ENCODE measurements at places on chromosomes 6 and 20.

- DNase-seq = no peak
Observed at GRCh38 chr20:44835116-44835515, 24.8 kb upstream of the RIMS4 start.

DNA sequence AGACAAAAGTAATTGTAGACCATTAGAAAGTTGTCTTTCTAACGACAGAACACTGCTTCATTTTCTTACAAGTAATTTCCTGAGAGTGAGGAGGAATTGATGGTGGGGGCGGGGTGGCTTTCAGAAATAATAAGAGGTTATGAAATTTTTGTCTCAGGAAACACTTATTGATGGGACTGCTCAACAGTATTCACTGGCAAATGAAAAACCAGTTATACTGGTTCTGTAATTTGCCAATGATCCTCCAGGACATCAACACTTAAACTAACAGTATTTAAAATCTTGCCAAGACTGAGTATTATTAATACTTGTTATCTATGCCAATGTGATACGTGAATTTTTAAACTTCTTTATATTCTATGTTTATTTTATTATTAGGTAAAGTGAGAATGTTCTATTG is 41.8 kb upstream of the FUT9 start:
- DNase-seq = no peak

DNA sequence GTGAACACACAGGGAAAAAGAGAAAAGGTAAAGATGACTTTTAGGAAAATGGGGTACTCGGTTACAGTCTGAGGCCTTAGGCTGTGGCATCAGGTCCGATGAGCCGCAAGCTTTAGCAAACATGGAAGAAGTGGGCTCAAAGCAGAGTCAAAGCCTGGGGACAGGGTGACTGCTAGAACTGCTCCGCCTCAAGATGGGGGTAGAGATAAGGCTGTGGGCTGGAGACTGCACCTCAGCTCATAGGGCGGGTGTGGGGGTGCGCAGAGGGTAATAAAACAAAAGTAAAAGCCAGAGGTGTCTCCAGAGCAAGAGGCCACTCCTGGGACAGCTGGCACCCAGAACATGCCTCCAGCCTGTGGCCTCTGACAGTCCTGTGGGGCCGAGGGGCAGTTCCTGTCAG is 21.3 kb upstream of the SYNDIG1 start:
- DNase-seq = no peak

DNA sequence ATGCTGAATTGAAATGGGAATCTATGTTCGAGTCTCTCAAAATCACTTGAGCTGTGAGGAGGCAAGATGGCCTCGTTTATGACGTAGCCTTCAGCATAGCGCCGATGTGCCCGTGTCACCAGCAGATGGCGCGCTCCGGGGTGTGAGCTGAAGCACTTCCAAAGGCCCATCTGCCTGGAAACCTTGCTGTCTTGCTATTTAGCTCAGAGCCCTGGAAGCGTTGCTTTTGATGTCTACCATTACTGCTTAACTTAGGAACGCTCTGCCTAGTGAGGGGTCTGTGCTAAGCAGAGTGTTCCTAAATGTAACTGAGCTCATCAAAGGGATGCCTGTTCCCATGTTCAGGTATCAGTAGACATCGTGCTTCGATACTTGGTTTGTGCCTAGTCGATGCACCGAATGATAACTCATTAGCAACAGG is 67.7 kb downstream of the SYCP2L start:
- DNase-seq = peak; percentile 19

GRCh38 chr6:31403283-31404060 is at the start of gene MICA:
Gene MICA, plus strand, starts transcription at chr6:31403595. Its CDS starts 38 bp downstream, at chr6:31403633.
- DNase-seq = peak; percentile 27

GRCh38 chr20:23680146-23680545 is 8.7 kb downstream of the CST4 start:
- no peak for DNase-seq

GRCh38 chr20:4814696-4815252 is 93.1 kb downstream of the PRND start:
- DNase-seq = no peak

DNA sequence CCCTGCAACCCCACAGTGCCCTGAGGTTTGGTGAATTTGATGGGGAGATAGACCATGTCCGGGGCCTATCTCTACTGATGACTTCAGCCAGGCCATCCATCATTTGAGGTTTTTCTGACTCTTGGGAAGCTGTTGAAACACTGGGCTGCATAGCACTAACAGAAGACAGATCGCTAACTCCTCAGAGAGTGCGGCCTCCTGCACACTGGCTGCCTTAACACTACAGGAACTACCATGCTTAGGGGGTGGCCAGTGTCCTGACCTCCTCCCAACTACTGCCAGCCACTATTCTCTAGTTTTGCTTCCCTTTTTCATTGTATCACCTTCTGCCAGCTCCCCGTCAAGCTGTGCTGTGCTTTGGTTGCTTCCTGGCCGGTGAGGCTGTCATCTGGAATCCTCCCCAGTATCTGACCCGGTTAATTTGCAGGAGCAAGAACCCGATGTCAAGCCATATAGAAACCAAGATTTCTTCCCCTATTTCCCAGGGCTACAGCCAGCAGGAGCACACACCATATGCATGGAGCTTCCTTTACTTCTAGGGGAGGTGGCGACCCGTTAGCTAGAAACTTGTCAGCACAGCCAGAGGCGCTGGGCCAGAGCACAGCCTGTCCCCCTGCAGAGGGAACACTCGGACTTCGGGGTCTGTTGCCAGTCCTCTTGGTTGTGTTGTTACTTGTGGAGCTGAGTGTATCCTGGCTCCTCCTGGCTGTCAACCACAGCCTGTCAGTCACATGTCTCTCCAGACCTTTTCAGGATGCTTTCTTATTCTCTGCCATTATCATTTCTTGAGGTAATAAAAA is 57.3 kb upstream of the TRAF3IP2 start:
- no peak for DNase-seq

DNA sequence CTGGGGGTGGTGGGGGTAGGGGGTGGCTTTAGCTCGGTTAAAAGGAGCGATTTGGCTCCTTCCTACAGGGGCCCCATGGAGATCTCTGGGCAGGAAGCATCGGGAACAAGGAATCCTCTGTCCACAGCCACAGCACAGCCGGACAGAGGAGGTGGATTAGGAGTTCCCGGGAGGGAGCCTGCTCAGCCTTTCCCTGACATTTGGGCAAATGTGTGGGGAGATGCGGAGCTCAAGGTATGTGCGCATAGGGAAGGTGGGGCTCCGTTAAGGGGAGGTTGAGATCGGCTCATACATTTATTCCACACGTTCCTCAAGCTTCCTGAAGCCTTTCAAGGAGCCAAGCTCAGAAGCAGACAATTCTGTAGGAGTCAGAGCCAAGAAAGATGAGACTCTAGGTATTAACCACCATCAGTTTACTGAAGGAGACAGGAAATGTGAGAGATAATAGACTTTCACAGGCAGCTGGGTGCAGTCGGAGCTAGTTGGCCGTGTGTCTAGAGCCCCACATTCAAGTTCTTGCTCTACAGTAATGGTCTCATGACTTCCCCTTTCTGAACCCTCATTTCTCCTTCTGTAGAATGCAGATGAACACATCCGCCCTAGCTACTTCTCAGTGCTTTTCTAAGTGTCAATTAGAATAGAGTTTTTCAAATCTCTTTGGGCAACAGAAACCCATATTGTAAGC is 40.8 kb upstream of the EPB41L1 start:
- no peak for DNase-seq

All from central memory CD8-positive, alpha-beta T cell (primary cell).